Midbrain (tissue), 1 donor: ENCODE measurements at places on chromosomes 2 and 18.

GRCh38 chr2:187001248-187001647, 152.3 kb upstream of the ZSWIM2 start:
- DNase-seq, result no peak

GRCh38 chr2:199590321-199591203, 132.8 kb upstream of the SATB2 start:
- no peak for DNase-seq

DNA sequence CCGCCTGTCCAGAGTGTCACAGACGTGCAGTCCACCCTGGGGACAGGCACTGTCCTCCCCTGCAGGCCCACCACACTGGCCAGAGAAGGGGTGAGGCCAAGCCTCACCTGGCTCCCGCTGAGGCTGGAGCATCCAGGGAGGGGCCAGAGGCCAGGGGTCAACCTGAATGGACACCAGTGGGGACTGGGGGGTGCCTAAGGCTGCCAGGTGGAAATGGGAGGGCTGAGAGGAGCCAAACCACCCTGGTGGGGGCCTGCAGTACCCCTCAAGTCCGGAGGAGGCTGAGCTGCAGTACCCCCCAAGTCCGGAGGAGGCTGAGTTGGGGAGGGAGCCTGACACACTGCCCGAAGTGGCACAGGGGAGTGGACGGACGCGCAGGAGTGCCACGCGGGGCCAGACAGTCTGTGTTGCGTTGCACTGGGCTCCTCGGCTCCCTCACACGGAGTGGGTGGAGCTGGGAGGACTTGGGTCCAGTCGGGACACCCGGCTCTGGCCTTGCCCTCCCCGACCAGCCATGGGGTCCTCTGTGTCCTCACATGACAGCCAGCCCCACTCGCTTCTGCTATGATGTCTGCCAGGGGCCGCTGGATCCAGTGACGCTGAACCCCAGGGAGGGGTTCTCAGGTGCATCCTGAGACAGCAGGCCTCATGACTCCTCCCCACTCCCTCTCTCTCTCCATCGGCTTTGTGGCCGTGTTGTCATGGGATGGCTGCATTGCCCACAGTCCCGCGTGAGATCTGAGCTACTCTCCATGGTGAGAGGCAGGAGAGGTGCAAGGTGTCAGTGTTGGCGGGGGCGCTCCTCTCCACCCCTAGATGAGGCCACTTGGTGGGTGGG, 22.3 kb upstream of the GPC1 start:
- no peak for DNase-seq

GRCh38 chr2:97869722-97870346, 125.9 kb downstream of the TMEM131 start:
- no peak for DNase-seq

DNA sequence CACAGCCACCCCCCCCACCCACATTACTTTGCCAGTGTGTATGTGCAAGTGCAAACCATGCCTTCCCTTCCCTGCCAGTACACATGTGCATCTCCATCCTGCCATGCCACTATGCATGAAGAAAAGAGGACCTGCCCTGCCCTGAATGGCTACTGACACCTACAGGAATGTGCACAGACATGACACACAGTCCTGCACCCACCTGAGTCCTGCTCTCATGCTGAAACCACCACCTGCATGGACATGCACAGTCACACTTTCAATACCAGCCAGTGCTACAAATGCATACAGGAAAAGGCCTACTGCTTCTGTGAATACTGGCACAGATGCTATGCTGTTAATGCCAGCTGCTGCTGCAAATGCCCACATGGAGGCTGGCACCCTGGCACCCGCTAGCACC, 334.4 kb upstream of the DLGAP1 start:
- DNase-seq, result no peak

DNA sequence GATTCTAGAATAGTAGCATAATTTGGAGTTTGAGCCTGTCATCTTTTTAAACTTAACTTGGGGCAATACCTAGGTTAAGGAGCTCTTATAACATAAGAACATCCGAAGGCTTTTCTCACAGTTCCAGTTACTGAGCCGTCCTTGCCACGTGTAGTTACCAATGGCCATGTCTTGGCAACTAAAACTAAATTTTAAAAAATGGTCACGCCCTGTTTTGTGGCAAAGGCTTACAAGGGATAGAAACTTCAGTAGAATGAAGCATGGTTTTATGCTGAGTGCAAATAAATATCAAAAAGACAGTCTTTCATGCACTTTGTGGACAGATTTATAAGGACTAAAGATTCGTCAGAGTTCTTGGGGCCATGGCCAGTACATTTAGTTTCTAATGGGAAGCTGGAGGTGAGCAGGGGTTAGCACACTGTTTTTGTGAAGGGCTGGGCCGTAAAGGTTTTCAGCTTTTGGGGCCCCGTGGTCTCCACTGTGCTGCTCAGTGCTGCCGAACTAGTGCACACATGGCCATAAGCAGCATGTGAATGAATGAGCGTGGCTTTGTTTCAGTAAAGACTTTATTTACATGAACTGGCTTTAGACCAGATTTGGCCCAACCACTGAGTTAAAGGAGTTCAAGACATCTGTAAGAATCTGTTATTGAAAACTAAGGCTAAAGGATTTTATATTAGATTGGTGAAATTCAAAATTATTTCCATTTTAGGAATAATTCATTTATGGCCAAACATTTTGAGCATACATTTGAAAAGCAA, 41.1 kb downstream of the GRHL1 start:
- no peak for DNase-seq
